ENCODE measurements at places on chromosomes 6 and 20.

DNA sequence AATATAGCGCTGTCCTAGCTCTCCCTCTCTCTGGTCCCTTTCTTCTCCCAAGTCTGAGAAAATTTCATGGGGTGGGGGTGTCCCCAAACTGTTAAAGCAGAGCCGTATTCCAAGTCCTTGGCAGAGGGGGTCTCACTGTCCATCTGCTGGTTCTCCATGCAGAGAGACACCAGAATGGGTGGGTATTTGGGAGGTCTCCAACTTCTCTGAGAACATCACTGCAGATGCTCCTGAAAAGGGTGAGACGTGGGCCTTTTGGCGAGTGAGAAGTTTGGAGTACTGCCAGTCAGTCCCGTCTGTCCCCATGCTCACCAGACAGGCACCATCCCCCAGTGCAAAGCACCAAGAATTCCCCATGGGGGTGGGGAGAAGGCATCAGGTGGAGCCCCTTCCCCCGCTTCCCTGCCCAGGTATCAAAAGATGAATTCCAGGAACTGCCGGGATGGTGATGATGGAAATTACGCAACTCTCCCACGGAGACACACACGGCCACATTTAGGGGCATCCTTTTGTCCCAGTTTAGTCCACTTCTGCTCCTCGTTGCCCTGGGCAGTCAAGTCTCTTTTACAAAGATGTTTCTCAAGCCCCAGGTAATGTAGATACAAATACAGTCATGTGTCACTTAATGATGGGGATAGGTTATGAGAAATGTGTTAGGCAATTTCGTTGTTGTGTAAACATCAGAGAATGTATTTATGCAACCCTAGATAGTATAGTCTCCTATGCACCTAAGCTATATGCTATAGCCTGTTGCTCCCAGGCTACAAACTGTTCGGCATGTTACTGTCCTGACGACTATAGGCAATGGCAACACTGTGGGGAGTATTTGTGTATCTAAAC is 73.4 kb upstream of the SRSF6 start:
- no peak for DNase-seq

DNA sequence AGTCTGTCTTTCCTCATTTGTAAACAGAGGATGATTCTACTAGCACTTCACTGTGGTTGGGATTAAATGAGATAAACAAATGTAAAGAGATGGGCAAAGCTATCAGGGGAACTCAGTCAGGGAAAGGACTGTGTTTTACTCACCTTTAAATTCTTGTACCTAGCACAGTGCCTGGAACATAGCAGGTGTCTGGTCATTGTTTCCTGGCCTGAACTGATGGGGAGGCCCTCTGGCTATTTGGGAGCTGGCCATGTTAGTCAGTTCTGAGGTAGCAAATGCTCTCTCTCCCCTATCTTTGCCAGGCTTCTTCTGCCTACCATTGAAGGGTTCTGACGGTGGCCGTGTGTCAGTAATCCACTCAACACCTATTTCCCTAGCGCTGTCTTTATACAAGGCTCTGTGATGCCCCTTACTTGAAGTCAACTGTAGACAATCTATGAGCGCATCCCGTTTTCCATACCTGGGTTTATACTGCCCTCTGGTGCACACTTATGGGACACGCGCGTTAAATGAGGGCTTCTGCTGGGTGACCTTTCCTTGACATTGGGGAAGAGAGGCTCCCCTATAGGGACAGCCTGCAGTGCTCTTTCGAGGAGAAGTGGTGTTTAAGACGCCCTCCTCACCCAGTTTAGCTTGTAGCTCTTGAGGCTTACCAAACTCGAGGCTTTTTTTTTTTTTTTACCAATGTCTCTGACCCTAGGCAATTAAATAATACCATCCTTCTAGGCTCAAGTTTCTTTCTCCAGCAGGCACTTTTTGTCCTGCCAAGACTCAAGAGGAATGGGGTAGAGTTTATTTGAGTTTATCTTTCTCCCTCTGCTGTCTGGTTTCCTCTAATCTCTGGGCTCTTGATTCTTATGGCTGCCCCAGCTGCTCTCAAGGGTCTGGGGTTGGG is 4.0 kb upstream of the SPATS1 start:
- peak; percentile 67 for DNase-seq

DNA sequence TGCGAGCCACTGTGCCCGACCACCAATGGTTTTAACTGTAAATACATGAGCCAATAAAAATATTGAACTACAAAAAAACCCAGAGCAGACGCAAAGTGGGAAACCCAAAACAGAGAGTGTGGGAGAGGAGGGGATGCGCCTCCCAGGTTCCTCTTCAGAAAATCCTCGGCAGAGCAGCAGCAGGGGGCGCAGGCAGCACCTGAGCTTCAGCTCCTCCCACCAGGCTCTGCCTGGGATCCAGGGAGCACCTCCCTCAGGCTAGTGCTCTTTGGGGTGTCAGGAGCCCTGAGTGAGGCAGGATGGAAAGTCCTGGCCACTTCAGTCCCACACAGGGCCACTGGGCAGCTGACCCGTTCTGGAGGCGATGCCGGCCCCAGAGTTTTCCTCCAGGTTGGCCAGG is 536.9 kb upstream of the CDH4 start:
- DNase-seq: no peak

DNA sequence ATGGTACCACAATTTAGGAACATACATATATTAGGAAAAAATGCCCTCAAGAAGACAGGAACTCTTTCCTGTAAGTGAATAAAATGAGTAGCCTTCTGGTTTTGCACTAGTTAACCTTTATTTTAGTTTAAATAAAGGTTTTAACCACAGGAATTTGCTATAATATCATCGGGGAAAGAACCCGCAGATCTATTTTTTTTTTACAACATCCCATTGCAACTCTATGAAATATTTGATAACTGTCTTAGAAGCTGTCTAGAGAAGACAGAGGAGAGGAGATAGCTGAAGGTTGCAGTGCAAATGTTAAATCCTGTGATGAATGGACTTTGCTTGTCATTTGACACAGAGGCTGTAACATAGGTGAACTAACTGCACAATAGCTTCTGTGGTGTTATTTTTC is 69.5 kb downstream of the TINAG start:
- no peak for DNase-seq

- DNase-seq: no peak
These were observed 133.2 kb downstream of the DLL1 start for GRCh38 chr6:170157567-170158218.

DNA sequence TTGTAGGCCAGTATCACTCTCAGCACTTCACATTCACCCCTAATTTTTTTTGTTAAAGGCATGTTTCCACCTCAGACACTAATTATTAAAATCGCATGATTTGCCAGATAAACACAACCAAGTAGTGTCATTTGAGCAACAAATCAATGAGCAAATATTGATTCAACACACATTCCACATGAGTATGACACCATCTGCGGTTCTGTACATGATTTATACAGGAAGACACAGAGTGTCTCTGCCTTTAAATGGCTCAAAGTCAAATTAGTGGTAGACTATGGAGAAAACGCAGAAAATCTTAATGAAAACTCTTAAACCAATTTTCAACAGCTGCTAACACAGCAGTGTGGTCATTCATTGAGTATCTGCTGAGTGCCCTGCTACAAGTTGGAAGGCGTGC is 300.2 kb downstream of the SOX4 start:
- no peak for DNase-seq

DNA sequence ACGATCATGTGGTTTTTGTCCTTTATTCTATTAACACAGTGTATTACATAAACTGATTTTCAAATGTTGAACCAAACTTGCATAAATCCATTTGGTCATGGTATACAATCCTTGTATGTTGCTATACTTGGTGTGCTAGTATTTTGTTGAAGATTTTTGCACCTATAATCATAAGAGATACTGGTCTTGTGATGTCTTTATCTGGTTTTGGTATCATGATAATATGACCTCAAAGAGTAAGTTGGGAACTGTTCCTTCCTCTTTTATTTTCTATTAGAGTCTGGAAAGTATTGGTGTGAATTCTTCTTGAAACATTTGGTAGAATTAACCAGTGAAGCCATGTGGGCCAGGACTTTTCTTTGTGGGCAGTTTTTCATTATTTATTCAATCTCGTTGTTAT is 65.3 kb downstream of the TRPC4AP start:
- no peak for DNase-seq

GRCh38 chr6:18501663-18502013 is 114.5 kb downstream of the RNF144B start:
- no peak for DNase-seq

- no peak for DNase-seq
These were observed 128.2 kb upstream of the PTPN1 start for GRCh38 chr20:50381771-50382593.

DNA sequence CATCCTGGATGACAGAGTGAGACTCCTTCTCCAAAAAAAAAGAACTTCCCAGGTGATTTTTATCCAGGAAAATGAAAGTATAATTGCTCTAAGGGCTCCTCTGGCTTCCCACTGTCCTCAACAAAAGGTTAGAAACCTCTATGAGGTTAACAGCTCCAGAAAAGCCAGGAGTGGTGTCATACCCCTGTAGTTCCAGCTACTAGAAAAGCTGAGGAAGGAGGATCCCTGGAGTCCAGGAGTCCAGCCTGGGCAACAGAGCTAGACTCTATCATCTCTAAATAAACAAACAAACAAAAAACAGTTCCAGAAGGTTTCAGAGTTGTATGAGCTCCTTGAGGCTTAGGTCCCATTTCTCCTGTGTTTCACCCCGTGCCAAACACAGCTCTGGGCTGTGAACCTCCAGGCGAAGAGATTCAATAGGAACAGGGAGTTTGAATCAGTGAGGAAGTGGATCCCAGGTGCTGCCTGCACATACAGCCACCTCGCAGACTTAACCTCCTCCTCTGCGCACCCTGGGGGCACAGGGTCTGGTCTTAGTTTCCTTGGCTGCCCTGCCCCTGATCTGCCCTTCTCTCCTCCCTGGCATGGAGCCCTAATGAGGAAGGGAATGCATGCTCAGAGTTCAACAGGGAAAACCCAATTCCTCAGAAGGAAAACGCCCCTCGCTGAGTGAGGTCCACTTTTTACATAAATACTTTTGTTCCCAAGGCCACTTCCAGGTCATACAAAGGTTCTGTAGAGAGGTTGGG is 31.0 kb downstream of the ZC3H12D start:
- no peak for DNase-seq

DNA sequence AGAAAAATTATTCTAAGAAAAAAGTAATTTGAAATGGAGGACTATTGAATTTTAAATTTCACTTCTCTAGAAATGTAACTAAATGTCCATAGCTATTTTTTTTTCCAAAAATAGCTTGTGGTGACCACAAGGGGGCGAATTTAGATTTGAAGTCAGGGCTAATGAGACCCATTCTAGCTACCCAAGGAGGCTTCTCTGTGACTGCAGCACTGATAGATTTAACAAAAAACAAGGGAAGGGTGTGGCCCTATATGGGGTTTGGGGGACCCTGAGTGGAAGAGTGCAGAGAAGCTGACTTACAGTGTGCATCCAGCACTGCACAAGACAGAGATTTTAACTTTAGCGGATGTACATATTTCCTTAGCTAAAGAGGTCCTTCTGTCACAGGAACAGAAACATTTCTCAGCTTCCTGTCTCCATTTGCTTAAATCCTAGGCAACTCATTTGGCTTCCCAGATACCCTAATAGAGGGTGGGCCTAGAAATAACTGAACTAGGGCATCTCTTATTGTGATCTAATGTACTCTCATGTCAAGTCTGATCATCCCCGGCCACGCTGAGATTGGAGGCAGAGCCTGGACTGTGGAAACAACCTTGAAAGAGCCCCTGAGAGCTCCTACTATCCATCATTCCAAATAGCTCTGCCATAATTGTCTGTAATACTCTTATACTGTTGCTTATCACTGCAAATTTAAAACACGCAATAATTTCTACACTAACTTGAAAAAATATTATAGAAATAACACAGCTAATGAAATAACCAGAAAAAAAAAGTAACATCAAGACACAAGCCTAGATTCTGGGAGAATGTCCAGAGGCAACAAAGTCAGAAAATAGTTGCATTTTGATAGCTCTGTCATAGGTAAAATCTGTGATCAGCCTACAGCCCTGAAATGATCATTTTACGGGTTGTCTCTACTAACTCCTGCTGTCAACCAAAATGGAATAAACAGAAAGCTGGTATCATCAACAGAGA is 93.6 kb downstream of the SNAP91 start:
- DNase-seq: no peak

- DNase-seq: no peak
These were observed 18.8 kb downstream of the ZNF292 start for GRCh38 chr6:87174078-87174579.

DNA sequence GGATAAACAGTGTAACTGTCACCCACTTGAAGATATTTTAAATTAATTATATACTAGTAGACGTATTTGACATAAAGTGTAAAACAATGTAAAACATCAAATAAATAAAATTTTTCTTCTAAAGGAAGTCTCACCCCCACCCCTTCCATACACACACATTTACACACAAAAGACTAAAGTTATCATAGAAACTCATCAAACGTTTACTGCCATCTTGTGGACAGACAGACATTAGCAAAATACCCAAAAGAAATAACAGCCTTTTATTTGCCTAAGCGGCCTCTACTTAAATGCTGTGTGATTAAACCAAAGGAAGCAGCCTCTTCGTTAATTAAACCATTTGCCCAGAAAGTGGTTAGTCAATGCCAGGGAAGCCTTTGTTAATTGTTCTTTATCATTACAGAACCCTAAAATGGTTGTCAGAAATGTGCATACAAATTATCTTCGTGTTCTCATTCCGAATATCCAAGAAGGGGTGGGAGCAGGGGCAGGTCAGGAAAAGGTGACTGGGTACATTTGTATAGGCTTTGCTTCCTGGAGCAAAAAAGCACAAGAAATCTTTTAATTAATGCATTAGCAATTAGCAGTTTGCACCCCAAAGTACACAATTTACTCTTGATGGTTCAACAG is 176.2 kb upstream of the SASH1 start:
- DNase-seq: no peak

GRCh38 chr6:44044154-44044539 is 83.1 kb downstream of the MRPL14 start:
- DNase-seq: no peak

DNA sequence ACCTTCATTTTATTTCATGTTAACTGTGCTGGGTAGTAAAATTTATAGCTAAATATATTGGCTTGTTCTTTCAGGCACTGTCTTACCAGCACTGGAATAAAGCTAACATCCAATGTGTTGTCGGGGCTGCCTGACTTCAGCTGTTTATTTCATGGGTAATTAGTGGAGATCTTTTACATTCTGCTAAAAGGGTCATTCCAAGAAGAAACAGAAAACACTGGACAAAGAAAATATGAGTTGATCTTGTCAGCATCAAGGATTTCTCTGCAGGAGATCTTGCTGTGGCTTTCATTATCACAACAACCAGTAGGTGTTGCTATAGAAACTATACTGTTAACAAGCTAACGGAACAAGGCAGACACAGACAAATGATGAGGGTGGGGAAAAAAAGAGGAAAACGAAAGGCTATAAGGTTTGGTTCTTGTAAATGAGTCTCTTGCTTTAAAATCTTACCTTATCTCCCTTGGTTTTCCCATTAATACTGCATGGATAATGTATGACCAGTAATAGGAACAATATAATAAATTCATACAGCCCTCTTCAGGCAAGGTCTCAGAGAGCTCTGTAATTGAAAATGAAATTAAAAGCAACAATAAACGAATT is 206.8 kb downstream of the SIM1 start:
- no peak for DNase-seq

DNA sequence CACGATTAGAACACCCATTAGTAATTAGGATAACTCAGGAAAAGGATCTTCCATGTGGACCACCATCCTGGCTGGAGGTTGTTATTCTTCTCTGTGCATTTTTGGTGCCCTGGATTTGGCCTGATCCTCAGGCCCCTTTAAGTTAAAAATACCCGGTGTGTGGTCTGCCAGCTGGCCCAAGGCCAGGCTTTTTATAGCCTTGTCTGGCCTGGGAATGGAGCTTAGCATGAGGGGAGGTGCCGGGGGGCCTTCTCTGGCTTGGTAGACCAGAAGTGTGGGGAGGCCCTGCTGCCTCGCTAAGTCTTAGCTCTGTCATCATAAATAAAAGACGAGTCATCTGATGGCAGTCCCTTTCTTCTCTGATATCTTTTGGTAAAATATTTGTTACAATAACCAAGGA is 71.4 kb downstream of the ARID1B start:
- no peak for DNase-seq
